Skin of body (tissue), 3 donors: ENCODE measurements at places on chromosomes 4 and X. TPM values are rescaled to one million over a fixed set of nuclear protein-coding genes. Genes with fewer than 3 reads are reported as not detected.

GRCh38 chrX:153434801-153435200 lies 11.1 kb downstream of the TREX2 start:
- DNase-seq: no peak

- DNase-seq: peak; percentile 87
Measured at GRCh38 chr4:145609481-145610427, 9.4 kb upstream of the MMAA start.

DNA sequence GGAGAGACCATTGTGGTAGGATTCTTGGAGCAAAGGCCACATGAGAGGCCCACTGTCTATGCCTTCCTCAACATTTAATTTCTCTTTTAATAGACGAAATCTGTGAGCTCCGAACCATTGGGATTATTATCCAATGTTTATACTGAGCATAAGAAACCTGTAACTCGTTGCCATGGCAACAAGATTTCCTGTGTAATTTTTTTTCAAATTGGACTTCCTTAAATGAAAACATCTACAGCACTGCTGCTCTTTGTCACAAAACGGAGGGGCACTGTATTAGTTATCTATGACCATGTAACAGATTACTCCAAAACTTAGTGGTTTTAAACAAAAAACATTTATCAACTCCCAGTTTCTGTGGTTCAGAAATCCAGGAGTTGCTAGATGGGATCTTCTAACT lies 38.7 kb downstream of the PPP1R2C start:
- no peak for DNase-seq

LAGE3 gene
- 5.2 TPM for total RNA-seq
